T47D (cell line): ENCODE measurements at places on chromosomes 1 and 21.

DNA sequence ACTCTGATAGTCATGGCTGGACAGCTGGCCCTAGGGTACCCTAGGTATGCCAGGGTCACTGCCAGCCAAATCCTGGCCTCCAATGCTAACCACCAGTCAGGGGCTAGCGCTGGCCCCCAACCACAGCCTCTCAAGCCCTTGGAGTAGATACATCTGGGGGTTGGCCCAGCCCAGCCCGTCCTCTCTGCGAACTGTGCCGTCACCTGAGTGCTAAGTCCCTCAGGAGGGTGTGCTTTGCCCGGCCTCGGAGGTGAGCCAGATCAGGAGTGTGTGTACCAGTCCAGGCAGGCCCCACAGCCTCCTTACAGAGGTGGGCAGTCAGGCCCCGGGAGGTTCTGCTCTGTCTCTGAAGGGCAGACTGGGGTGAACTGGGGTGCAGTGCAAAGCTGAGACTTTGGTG, 34.0 kb upstream of the DISP3 start:
- no peak for DNase-seq

DNA sequence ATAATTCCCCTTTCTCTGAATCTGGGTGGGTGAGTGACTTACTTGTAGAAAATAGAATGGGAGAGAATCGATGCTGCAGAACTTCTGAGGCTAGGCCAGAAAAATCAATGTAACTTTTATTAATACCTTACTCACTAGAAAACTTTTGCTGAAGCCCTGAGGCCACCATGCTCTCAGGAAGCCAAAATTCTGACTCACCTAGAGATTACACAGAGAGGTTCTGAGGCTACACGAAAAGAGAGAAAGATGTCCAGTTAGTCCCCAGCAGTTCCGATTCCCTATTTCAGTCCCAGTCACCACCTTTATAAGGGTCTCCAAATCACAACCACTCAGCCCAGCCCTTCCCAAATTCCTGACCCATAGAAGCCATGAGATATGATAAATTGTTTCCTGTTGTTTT, 135.2 kb downstream of the NTPCR start:
- no peak for DNase-seq

DNA sequence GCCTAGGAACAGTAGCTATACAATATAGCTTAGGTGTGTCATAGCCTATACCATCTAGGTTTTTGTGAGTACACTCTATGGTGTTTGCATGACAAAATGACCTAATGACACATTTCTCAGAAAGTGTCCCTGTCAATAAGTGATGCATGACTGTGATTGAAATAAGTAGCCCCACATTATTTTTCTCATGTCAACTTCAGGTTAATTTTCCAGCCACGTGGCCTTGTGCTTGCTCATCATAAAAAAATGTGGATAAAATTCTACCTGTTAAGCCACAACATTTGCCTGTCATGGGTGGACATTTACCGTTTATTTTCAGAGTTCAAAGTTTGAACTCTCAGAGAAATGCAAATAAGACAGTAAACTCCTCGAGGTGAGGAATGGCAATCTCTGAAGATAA, 5.5 kb downstream of the DISC1 start:
- DNase-seq, result no peak

DNA sequence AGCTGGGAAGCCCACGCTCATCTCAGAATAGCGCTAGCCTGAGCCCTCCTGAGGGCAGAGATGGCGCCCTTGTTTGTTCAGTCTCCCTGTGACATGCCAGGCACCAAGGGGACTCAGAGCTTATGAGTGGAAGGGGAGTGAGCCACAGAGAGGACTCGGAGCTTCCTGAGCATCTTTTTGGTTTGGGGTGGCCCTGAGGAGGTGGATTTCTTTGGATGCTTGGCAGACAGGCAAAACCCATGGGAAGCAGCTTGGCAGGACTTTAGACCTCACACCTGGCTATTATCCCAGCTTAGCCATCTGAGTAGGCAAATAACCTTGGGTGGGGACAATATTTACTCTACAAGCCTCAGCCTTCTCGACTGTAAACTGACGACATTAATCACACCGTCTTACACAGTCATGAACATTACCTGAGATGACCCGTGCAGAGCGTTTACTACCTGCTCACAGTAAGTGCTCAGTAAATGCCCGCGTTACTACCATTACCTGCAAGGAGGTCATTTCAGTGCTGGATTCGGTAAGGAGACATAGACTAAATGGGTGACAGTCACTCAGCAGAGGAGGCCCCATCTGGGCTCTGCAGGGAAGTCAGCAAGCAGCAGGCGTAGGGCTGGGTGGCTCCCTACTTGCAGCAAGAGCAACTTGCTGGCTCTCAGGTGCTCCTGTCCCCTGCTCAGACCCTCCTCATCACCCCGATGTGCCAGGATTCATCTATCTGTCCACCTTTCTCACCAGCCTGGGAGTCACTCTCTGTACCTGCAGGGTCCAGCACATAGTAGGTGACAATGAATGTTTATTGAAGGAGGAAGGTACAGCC, 54.9 kb downstream of the KLHDC7A start:
- DNase-seq, result no peak

GRCh38 chr1:198109371-198109715, 47.5 kb upstream of the NEK7 start:
- no peak for DNase-seq

DNA sequence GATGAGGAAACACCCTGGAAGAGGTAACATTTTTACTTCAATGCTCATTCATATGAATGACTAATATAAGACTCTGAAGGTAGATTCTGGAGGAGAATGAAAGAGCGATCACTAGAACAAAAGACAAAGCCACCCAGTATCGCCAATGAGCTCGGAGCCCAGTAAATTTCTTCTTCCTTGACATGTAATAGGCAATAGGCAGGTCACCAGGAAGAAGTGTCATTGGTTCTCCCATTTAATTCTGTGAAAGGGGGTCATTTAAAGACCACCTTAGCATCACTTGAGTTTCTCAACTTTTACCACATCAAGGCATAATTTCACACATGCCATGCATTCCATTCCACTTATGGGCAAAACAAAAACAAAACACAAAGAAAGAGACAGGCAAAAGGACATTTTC, 7.9 kb downstream of the TNFSF18 start:
- DNase-seq, result no peak

- DNase-seq, result no peak
Observed at GRCh38 chr21:31201548-31201947, 142.5 kb downstream of the TIAM1 start.

DNA sequence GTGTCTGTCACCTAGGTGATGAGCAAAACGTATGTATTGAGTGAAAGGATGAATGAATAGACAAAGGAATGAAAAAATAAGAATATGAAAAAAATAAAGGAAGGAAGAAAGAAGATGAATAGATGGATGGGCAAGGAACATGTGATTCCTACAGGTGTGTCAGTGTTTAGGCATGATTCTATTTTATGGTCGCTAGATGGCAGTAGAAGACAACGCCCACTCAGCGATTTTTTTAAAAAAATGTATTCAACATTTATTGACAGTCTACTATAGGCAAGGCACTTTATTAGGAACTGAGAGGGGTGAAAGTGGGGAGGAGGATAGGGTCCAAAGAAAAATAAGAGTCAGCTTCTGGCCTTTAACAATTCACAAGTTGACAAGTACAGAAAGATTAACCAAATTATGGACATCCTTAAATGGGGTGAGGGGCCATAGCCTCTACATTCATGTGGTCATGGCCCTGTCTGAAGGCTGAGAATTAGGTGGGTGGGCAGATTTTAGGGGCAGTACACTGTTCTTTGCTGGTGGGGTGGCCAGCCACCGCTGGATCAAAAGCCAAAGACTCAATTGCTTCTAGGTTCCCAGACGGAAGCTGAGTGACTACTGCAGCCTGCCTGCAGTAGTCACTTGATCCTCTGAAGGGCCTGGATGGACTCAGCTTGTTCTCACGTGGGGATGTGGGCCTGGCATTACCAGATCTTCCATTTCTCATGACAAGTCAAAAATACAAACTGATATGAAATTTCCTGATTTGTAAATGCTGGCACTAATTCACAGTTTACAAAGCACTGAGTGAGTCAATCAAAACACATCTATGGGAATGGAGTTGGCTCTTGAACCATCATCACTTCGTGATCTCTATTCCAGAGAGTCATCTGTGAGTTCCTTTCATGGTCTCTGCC, 83.9 kb downstream of the FASLG start:
- no peak for DNase-seq

DNA sequence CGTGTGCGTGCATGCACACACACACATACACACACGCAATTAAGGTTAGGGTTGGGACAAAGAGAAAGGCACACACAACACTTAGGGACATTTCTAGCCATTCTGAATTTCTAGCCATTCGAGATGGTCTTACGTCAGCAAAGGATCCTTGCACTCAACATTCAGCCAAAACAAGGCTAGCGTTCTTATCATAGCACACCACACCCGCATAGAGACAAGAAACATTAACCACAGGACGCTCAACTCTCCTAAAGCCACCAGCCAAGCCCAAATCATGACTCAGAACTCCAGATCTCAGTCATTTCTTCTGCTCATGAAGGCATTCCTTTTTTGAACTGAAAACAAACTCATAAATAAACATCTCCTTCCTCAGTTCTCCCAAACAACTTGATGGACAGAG, 106.8 kb downstream of the LMO4 start:
- DNase-seq, result no peak

DNA sequence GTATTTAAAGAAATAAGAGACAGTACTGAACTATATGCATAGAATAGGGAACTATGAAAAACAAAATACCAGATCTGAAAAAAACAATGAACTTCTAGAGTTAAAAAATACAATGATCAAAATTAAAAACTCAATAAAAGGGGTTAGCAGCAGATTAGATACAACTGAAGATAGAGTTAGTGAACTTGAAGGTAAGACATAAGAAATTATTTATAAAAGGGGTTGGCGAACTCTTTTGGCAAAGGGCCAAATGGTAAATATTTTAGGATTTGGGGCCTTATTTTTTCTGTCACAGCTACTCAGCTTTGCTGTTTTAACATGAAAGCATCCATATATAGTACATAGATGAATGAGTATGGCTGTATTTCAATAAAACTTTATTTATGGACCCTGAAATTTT, 111.4 kb downstream of the ST3GAL3 start:
- no peak for DNase-seq

DNA sequence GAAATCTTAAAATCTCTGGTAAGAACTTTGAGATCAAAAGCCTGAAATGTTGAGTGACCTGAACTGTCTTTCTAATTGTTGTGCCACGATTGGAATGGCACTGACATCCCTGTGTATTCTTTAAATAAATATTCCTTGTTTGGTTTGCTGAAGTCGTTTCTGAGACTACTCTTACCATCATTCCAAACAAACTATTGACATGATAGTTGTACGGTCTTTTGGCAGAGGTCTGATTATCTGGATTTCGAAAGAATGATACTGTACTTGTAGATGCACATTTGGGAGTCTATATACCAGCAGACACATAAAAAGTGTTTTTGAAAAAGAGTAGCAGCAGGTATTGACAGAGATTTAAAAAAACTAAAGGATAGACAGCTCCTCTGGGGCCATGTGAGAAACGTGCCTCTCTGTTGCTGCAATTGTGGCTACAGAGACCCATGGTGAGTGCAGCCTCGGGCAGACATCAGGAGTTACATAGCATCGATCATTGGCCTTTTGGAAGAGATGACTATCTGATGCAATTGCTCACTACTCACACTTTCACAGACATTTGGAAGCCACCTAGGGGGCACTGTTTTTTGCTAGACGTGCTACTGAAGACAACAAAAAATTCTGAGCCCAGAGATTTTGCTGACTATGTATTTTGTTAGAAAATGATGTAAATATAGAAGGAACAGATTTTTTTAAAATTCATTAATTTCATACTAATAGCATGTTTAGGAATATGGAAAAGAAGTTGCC, 464.5 kb downstream of the KCNT2 start:
- no peak for DNase-seq

- no peak for DNase-seq
Observed at GRCh38 chr1:217012659-217013058, 289.4 kb upstream of the ESRRG start.

DNA sequence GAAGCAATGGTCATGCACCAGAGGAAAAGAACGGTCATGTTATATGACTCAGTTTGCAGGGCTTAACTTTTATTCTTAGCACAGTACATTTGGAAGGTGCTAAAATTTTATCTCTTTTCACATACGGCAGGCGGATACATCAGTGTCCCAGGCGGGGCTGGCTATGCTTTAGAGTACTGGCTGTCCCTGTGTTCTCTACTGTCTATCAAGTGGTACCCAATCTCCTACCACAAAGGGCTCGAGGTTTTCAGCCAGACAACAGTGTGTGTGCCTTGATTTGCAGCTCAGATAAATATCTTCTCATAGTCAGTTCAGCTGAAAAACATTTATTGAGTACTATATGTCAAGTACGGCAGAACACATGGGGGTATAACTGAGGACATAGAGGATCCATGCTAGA, 65.3 kb downstream of the URB2 start:
- DNase-seq, result no peak

- DNase-seq, result no peak
Observed at GRCh38 chr1:111720977-111721786, 18.0 kb downstream of the INKA2 start.

DNA sequence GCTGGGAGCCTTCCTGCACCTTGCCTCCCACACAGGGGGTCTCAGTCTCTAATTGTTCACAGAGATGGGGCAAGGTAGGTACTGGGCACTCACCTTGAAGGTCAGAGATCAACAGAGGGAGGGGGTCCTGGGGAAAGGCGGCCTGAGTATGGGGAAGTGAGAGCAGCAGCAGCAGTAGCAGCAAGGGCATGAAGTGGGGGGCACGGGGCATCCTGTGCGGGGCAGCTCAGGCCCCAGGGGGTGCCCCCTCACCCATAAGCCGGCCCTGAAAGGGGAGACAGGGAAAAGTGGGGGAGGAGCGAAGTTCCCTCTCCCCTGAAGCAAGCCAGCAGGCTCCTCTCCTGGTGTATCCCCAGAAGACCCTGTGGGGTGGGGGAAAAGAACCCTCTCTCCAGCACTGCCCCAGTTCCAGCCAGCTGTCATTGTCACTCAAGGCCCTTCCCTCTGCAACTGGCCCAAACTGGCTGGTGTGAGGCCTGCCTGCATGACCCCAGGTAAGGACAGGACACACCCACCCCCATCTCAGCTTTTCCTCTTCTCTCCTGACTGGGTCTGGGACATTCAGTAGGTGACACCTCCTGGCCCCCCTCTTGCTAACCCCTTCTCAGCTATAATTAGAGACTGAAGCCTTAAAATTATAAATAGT, 3.9 kb downstream of the SEMA6C start:
- no peak for DNase-seq

- no peak for DNase-seq
Observed at GRCh38 chr21:35057428-35057827, 8.3 kb upstream of the RUNX1 start.

- DNase-seq, result no peak
Observed at GRCh38 chr1:45934947-45935346, 131.5 kb downstream of the MAST2 start.

GRCh38 chr1:43942411-43942810, 4.3 kb upstream of the IPO13 start:
- no peak for DNase-seq

- no peak for DNase-seq
Observed at GRCh38 chr1:119909890-119910596, 13.7 kb upstream of the ADAM30 start.
